ENCODE measurements at places on chromosomes 6 and 20. TPM values are rescaled to one million over a fixed set of nuclear protein-coding genes. Genes with fewer than 3 reads are reported as not detected.

Gene SLC22A7
- polyA plus RNA-seq = 2.4 TPM

Gene PPIL4
- polyA plus RNA-seq = 43.6 TPM

Gene VWA7
- polyA plus RNA-seq = 5.3 TPM

Gene CST2
- not detected for polyA plus RNA-seq

Gene METTL24
- polyA plus RNA-seq = not detected

Gene CSNK2A1
- 255 TPM for polyA plus RNA-seq

Gene GNAS-AS1
- 0.64 TPM for polyA plus RNA-seq

Gene PNPLA1
- polyA plus RNA-seq = 0.26 TPM

Gene SIM1
- polyA plus RNA-seq = not detected

Gene HLA-DQB1
- not detected for polyA plus RNA-seq

Gene RSPO3
- polyA plus RNA-seq = 0.20 TPM

Gene CD24
- 2,264 TPM for polyA plus RNA-seq

Gene CALHM5
- not detected for polyA plus RNA-seq

Gene TREM1
- polyA plus RNA-seq = not detected

Gene PAX1
- not detected for polyA plus RNA-seq

Gene PGK2
- polyA plus RNA-seq = not detected

Gene TP53INP2
- 11.5 TPM for polyA plus RNA-seq

Gene TPD52L1
- 8.9 TPM for polyA plus RNA-seq

Gene OPRM1
- 1.5 TPM for polyA plus RNA-seq

Gene SLCO4A1
- polyA plus RNA-seq = 3.5 TPM

Gene CDYL
- polyA plus RNA-seq = 5.2 TPM

Gene DLK2
- polyA plus RNA-seq = 19.8 TPM

Gene NMBR
- not detected for polyA plus RNA-seq

Gene BEND6
- 8.6 TPM for polyA plus RNA-seq

Gene SLC17A2
- polyA plus RNA-seq = not detected

Gene CCR6
- 0.68 TPM for polyA plus RNA-seq

Gene ADGRG6
- polyA plus RNA-seq = 0.37 TPM

Gene OR12D3
- polyA plus RNA-seq = not detected

Gene NR2E1
- 0.50 TPM for polyA plus RNA-seq

Gene SLC35D3
- not detected for polyA plus RNA-seq

Gene GFRA4
- not detected for polyA plus RNA-seq

Gene THEMIS
- polyA plus RNA-seq = 0.22 TPM

Gene PDYN
- 17.3 TPM for polyA plus RNA-seq

Gene PRND
- polyA plus RNA-seq = not detected

Gene RSPO4
- polyA plus RNA-seq = 0.19 TPM

Gene PREP
- polyA plus RNA-seq = 28.9 TPM

Gene PRSS16
- not detected for polyA plus RNA-seq

Gene LHFPL5
- 0.17 TPM for polyA plus RNA-seq

Gene NTSR1
- polyA plus RNA-seq = 0.22 TPM

Gene OVOL2
- polyA plus RNA-seq = not detected

Gene LINC00237
- not detected for polyA plus RNA-seq

Gene ALDH5A1
- 33.1 TPM for polyA plus RNA-seq

Gene HLA-E
- 0.51 TPM for polyA plus RNA-seq

Gene FOXF2
- polyA plus RNA-seq = not detected

Gene RIPOR3
- not detected for polyA plus RNA-seq

Gene LY6G5C
- 13.4 TPM for polyA plus RNA-seq

Gene GRM1
- polyA plus RNA-seq = 2.9 TPM

Gene ADGB
- polyA plus RNA-seq = not detected

Gene TRIM31
- not detected for polyA plus RNA-seq

Gene SGK2
- polyA plus RNA-seq = 0.81 TPM

Gene NPBWR2
- polyA plus RNA-seq = not detected

Gene BANF2
- not detected for polyA plus RNA-seq

Gene MUC22
- polyA plus RNA-seq = not detected

Gene NRN1
- polyA plus RNA-seq = 4.4 TPM

All from neural cell (in vitro differentiated cells).